ENCODE measurements at places on chromosomes 12 and 14.

GRCh38 chr14:34742270-34743115 lies 28.1 kb upstream of the CFL2 start:
- no peak for DNase-seq

DNA sequence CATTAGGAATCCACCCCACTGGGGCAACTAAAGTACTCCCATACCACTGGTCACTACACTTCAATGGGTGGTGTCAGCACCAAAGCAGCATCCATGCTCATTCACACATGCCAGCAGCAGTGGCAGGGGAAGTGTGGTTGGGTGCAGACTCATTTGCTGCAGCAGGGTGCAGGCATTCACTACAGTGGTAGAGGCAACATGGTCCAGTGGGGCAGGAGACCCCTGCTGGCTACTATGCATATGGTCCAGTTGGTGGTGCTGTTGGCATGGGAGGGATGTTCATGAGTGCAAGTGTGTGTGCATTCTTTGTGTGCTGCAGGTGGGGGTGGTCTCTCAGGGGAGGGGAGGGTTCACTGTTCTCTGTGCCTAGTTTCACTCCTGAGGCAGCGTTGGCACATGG lies 908.4 kb upstream of the NOVA1 start:
- DNase-seq: no peak

- DNase-seq: no peak
Observed at GRCh38 chr12:39441963-39442830, 723 bp downstream of the KIF21A start.

- no peak for DNase-seq
Observed at GRCh38 chr12:21604245-21605101, at the start of gene GYS2. TSS of gene GYS2 (minus strand) at chr12:21604847. CDS start at chr12:21604592, 255 bp downstream.

DNA sequence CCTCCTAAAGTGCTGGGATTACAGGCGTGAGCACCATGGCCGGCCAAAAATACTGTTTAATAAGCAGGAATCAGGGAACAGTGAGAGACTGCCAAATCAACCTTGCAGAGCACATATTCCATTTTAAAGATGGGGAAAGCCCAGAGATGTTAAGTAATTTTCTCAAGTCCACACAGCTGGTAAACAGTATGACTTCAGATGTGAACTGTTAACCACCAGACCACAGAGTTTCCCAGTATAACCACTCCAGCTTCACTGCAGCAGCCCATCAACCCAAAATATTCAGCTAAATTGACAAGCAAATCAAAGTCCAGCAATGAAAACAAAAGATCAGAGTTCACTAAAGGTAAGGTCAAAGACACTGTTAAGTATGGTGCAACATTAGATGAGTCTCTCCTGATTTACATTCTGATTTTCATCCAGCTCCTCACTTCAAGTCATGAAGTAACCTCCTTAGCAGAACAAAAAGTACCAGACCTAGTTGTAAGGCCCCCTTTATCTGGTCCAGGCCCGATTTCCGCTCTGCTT lies 82.1 kb downstream of the TRAFD1 start:
- no peak for DNase-seq

- no peak for DNase-seq
Observed at GRCh38 chr14:78367355-78367754, 197.2 kb downstream of the NRXN3 start.

- DNase-seq: no peak
Observed at GRCh38 chr14:23722675-23723074, 86.5 kb downstream of the DHRS2 start.

DNA sequence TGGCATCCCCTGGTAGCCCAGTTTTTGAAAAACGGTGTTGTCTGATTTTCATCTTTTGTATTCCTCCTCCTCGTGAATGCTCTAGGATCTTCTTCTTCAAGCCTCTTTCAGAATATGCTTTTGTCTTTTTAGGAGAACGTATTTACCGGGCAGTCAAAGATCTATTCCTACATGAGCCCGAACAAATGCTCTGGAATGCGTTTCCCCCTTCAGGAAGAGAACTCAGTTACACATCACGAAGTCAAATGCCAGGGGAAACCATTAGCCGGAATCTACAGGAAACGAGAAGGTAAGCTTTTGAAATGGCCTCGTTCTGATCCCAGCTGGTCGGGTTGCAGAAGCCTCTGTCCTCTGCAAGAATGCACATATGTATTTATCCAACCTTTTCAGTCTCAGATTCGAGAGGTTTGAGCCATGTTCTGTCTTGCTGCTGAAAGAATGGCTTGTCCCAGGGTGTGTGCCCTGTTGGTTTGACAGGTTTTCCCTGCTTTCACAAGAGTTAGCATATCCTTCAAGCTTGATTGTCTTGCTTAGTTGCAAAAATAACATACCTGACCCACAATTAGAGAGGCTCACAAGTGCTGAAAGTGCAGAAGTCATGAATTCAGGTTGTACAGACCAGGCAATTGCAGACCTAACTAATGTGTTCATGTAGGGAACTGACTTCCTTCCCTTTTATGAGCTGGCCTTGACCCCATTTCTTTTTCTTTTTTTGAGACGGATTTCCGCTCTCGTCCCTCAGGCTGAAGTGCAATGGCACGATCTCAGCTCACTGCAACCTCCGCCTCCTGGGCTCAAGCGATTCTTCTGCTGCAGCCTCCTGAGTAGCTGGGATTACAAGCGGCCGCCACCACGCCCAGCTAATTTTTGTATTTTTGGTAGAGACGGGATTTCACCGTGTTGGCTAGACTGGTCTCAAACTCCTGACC lies 6.8 kb downstream of the KMT5A start:
- DNase-seq: no peak

DNA sequence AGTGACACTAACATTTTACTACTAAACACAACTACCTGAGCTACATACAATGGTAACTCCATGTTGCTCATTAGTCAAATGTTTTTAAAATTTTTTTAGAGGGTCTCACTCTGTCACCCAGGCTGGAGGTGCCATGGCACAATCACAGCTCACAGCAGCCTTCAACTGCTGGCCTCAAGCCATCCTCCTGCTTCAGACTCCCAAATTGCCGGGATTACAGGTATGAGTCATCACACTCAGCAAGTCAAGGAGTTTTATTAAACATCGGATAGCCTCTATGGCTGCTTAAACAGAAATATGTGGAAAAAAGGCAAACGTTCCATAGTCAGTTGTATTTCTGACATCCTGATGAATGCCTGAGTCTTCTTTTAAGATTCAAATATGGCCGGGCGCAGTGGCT lies 11.1 kb upstream of the NPFF start:
- DNase-seq: no peak

GRCh38 chr14:99910337-99911309 lies 117.4 kb downstream of the EML1 start:
- no peak for DNase-seq

- no peak for DNase-seq
Observed at GRCh38 chr12:65293735-65294134, 15.3 kb downstream of the MSRB3 start.

GRCh38 chr14:50719911-50720759 lies 52.0 kb upstream of the SAV1 start:
- DNase-seq: no peak

DNA sequence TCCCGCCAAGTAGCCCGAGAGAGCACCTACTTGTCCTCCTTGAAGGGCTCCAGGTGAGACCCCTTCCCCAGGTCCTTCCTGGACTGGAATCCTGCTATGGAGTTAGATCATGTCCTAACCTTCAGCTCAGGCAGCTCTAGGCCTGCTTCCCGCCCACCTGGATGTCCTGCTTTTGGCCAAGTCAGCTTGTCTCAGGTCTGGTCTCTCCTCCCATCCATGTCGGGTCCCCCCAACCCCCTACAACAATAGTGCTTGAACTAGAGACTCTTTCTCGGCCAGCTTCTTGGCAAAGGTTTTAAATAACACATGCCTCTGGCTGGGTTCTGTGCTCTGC lies 3.6 kb downstream of the NAB2 start:
- no peak for DNase-seq

- peak; percentile 9 for DNase-seq
Observed at GRCh38 chr12:42421844-42422779, 96.1 kb downstream of the PPHLN1 start.

GRCh38 chr14:93714605-93715004 lies 73.7 kb downstream of the PRIMA1 start:
- no peak for DNase-seq

GRCh38 chr14:24252289-24253124 lies 10.1 kb upstream of the TINF2 start:
- DNase-seq: no peak

- no peak for DNase-seq
Observed at GRCh38 chr14:101399737-101400517, 161.4 kb upstream of the DIO3 start.

DNA sequence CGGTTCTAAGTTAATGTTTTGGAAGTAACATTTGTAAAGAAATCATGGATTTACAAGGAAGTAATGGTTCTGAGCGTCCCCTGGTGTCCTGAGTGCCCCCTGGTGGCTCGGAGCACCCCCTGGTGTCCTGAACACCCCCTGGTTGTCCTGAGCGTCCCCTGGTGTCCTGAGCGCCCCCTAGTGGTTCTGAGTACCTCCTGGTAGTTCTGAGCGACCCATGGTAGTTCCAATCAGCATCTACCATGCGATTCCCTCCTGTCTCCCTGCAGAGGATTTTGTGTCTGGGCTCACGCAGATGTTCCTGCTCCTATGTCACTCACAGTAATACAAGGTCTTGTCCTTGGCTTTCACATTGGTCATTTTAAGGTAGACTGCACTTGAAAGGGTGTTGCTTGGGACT lies 1352.9 kb downstream of the TMEM121 start:
- DNase-seq: peak; percentile 90

DNA sequence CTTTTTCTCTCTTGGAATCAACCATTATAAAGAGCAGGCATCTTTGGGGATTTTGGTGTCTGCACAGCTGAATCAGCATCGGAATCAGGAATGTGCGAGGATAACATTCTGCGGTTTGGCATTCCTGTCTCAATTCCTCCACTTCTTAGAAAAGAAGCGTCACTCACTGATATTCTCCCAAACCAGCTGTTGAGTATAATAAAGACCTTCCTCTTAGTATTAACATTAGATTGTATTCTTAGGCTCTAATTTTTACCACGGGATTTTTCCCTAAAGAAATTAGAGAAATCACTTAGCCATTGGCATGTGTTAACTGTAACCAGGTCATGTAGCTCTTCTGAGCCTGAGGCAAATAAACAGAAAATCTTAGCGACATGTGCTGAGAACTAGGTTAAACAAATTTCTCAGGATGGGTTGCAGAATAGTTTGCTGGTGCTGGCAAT lies 128.7 kb downstream of the TMX1 start:
- no peak for DNase-seq

DNA sequence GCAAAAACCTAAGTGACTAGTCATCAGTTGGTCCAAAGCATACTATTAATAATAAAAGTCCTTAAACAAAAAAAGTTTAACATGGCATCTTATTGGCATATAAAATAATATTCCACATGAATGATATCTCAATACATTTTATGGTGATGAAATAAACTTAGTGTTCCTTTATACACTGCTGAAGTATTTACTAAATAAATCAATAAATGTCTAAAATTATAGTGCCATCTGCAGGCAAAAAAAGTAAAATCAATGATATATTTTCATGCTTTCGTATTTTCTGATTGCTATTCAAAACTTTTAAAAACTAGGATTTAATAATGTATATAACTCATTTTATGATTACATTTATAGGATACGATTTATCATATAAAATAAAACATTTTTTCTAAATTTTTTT lies 30.5 kb downstream of the PUS7L start:
- no peak for DNase-seq

DNA sequence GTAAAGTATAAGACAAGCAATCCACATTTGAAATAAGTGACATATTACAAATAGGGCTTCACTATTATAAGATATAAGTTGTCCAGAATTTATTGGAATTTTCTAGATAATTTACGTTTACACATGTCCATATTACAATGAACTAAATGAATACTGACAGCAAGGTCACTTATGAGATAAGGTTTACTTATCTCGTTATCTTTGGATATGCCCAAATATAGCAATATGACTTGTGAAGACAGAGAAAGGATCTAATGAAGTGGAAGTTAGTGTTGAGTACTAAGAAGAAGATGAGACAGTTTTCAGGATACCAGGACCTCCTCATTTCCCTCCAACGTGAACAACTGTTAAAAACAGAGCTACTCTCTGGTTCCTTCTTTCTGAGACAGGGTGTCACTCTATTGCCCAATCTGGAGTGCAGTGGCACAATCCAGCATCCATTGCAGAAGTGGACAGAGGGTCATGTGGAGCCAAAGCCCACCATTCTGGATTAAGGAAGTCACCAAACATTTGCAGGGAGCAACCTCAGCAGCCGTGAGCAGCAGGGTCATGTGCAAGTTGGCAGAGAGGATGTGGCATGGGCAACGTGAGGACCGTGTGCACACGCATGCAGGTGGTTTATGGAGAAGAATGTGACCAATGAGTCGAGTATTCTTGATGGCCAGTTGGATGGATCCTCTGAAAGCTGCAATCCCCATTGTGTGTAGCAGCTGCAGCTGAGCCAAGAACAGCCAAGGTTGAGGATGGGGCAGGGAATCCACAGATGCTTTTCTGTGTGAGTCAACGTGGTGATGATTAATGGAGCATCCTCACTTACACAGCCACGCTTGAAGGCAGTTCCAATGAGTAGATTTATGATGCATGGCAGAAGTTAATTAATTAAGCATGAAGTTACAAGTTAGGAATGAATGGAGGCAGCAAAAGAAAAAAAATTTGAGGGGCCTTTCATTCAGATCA lies 111.0 kb downstream of the BICD1 start:
- no peak for DNase-seq

- no peak for DNase-seq
Observed at GRCh38 chr12:32499048-32499447, 99.7 kb downstream of the FGD4 start.

DNA sequence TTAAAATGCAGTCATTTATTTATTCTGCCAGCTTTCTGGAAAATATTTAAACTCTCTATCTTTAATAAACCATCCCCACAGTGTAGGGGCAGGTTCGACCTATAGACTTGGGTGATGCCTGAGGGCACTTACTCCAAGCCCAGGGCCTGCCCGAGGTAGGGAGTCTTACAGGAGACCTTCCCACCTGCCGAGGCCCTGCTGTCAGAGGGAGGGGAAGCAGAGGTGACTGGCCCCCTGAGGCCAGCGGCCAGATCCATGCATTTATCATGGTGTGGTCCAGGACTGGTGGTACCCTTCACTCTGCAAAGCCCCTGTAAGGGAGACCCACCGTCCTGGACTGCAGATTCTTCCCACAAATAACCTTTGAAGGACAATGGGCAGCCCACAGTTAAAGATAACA lies 7.6 kb downstream of the EML1 start:
- no peak for DNase-seq

- no peak for DNase-seq
Observed at GRCh38 chr12:128662101-128662500, 161.7 kb downstream of the SLC15A4 start.

DNA sequence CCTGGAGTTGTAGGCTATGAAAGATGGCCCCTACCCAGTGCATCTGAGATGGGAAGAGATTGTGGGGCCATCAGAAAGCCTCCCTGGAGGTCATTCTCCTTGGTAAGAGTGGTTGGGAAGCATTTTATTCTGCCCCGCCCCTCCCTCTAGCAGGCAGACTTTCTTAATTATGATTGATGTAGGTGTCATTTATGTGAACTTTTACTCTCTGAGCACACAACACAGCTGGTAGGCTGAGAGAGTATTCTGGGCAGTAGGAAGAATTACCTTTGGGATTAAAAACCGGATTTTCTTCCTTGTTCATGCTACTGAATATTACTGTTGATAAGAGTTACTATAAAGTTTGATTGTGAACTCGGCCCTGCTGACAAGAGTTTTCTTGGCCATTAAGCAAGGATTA lies 266.8 kb downstream of the TTC6 start:
- no peak for DNase-seq

- DNase-seq: no peak
Observed at GRCh38 chr12:101747697-101748096, 8.4 kb upstream of the SYCP3 start.

GRCh38 chr12:32181498-32182175 lies 75.0 kb downstream of the BICD1 start:
- DNase-seq: no peak

Data from hematopoietic multipotent progenitor cell (in vitro differentiated cells).